ENCODE measurements at places on chromosomes 7 and 10.

- no peak for DNase-seq
Observed at GRCh38 chr7:145986248-145986874, 130.2 kb upstream of the CNTNAP2 start.

DNA sequence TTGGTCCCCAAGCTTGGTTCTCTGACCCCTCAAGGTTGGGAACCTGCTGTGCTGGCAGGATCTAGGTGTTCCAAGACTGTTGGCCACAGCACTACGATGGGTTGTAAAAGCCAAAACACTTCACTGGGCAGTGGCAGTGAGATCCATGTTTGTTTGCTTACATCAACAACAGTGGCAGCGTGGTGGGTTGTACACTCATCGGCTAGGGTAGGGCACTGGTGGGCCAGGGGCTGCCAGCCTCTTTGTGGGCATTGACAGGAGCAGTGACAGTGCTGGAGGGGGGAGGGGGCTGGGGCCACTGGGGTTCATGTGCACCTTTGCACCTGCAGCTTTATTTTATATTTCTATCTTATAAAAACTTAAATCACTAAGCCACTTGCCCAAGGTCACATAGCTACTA, 126.7 kb upstream of the ZWINT start:
- no peak for DNase-seq

DNA sequence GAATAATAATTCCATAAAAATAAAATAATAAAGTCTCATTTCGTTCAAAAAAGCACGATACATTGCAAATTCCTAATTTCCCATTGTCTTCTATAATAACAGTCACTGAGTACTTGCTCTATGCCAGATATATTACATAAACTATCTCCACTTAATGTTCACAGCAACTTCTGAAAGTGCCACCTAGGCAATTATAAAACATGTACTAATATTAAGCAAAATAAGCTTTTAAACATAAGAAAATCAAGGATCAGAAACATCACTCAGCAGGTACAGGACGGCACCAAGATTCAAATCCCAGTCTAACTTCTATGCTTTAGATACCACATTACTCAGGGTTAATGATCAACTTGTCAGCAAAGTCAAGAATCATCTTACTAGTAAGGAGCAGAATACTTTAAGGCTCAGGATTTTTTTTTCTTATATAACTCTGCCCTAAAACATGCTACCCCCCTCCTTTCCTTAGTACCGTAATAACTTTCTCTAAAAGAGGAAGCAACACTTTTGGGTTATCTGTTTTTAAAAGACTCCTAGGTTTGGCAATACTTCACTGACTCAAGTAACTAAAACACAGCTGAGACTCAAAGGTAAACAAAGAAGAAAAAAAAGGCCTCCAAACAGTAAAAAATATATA, 51.3 kb downstream of the USP6NL start:
- peak; percentile 44 for DNase-seq

DNA sequence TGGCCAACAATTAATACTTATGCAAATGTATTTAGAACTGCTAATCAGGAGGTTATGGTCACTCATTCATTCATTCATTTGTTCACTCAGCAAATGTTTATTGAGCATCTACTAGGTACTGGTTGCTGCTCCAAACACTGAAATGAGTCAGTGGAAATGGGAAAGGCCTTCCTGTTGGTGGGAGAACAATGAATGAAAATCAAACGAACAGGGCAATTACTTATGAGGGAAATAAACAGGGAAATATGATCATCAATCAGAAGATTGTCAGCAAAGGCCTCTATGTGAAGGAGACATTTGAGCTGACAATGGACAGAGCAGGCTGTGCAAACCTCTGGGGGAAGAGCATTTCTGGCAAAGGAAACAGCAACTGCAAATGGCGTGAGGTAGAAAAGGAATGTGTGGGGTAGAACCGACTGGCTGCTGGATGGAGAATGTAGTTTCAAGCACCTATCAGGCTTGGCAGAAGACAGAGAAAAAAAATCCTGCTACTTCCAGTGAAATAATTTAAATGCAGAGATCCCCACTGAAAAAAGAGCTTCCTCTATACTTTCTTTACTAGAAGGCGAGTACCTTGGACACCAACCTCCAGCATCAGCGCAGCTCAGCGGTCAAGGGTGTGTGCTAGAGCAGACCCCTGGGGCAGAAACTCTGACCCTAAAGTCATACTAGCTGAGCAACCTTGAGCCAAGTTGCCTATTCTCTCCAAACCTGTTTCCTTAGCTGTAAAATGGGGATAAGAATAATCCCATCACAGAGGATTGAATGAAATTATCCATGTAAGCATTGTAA, 108.8 kb upstream of the EEPD1 start:
- no peak for DNase-seq

GRCh38 chr7:113247198-113247597, 128.8 kb upstream of the SMIM30 start:
- no peak for DNase-seq

DNA sequence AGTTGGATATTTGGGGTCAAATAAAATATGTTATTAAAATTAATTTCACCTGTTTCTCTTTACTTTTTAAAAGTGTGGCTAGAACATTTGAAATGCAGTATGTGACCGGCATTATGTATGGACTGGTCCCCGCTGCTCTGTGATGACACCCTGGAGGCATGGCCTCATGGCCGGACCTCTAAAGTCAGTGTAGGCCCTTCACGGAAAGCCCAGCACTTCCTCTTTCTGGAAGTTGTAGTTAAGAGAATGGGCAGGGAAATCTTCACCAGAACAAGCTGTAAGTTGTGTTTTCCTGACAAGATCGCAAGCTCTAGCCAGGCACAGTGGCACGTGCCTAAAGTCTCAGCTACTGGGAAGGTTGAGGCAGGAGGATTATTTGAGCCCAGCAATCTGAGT, 38.3 kb upstream of the SRGN start:
- DNase-seq = no peak

GRCh38 chr7:4998244-4998643, 39.3 kb upstream of the MMD2 start:
- DNase-seq = no peak

- peak; percentile 88 for DNase-seq
Observed at GRCh38 chr10:91409069-91409868, 875 bp upstream of the HECTD2 start.

DNA sequence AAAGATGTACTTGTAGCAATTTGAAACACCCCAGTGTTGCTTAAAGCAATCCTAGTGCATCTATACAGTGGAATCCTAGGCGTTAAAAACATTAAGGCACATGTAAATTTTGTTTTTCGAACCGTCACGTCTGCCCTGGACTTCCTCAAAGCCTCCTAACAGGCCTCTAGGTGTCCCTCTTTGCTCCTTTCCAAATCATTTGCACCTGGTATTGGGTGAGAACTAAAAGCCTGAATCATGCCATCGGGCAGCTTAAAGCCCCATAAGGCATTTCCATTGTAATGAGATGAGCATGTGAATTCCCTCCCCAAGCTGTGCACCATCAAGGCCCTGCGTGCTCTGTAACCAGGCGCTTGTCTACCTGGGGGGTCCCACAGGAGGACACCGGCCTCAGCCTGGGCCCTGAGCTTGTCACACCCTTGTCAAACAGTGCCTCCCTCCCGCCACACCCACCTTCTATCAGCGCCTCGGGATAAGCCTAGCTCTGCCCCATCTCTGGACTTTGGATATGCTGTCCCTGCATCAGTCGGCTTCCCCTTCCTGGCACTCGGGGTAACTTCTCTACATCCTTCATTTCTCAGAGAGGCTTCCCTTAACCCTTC, 89.2 kb downstream of the WDR11 start:
- DNase-seq = no peak

DNA sequence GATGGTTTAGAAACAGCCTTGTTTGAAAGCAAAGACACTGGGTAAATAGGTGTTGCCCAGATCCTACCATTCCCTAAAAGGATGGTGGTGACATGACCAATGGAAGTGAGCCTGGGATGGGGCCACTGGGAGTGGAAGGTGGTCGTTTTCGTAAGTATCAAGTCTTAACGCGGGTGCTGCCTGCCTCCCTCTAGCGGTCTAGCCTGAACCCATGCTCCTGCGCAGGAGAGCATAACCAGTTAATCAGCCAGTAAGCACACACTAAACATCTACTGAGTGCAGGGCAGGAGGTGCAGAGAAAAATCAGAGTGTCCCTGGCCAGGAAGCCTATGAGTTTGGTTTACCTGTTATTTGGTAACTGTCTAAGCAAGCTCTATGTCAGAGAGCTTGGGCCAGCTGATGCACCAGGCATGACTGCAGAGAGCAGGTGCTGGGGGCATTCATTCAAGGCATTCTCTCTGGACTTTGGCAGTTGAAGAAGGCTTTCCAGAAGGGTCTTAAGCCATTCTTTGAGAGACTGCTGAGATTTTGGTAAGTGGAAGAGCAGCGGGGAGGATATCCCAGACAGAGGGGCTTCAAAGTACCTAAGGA, 930 bp downstream of the GARIN1A start:
- peak; percentile 14 for DNase-seq

GRCh38 chr7:153413540-153414287, 638.5 kb upstream of the DPP6 start:
- DNase-seq = no peak

- DNase-seq = peak; percentile 42
Observed at GRCh38 chr10:99941942-99942820, 67.6 kb downstream of the DNMBP start.
